Dorsolateral prefrontal cortex (tissue), 122 donors: ENCODE measurements at places on chromosomes 12 and 14. TPM values are rescaled to one million over a fixed set of nuclear protein-coding genes. Genes with fewer than 3 reads are reported as not detected.
A peak's percentile ranks its signal among the peaks of the same experiment; 100 is the strongest.

CLEC4C gene
- not detected for total RNA-seq

ATG2B gene
- total RNA-seq: 69.1 TPM

KCNC2 gene
- 70.7 TPM for total RNA-seq

AP5M1 gene
- 60.8 TPM for total RNA-seq

RHNO1 gene
- total RNA-seq: 13.4 TPM

KCNH5 gene
- 30.6 TPM for total RNA-seq

- no peak for DNase-seq
Observed at GRCh38 chr12:104219361-104219892, 3.8 kb downstream of the TXNRD1 start.

GRCh38 chr14:43105305-43105704, 1401.8 kb downstream of the FSCB start:
- DNase-seq: no peak

DNA sequence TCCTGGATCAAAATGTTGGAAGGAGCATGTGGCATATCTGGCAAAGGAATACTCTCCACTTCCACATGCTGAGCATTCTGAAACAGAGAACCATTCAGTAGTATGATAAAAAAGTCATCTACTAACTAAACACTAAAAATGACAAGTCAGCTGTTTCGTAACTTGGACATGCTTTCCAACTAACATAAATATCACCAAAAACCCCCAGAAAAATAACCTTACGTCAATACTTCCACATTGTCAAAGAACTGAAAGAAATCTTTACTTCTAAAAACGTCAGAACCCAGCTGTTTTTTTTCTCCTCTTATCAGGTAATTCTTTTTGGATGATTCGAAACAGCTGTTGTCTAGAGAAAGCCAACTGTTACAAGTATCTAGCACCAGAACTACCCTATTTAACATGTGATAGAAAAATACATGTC, 8.2 kb downstream of the WBP11 start:
- no peak for DNase-seq

GRCh38 chr12:52010152-52010622, 3.4 kb downstream of the TAMALIN start:
- DNase-seq: peak; percentile 81
